ENCODE measurements at places on chromosomes 3 and 15.
A peak's percentile ranks its signal among the peaks of the same experiment; 100 is the strongest.

GRCh38 chr3:143831994-143832393 lies 16.3 kb downstream of the SLC9A9 start:
- no peak for DNase-seq

DNA sequence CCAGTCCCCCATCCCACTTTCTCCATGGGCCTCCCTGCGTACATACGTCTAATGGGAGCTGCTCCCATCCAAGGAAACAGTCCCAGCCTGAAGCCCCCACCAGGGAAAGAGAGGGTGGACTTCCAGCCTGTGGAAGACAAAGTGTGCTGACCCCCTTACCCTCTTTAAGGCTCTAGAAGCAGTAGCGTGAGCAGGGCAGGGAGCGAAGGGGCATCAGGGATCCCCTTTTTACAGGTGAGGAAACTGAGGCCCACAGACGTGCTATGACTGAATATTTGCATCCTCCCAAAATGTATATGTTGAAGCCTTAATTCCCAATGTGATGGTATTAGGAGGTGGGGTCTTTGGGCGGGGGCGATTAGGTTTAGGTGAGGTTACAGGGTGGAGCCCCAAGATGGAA lies 83.4 kb downstream of the TOP2B start:
- no peak for DNase-seq

- DNase-seq = no peak
Measured at GRCh38 chr15:77897896-77898406, 179.6 kb downstream of the TBC1D2B start.

DNA sequence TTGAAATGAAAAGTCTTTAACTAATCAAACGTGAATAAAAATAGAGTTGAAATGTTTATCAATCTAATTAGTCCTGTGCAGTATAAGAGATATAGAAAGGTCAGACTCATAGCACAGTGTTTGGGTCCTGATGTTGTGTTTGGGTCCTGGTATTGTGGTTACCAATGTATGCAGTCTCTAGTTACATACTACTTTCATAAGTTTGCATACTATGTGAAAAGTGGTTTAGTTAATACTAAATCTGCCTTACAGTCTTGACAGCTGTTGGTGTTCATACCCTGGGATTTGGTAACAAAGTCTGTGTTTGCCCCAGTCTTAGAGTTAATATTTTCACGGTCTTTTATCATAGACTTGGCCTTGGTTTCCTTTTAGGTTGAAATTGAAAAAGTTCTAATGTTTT lies 41.7 kb downstream of the KIF15 start:
- DNase-seq = no peak

DNA sequence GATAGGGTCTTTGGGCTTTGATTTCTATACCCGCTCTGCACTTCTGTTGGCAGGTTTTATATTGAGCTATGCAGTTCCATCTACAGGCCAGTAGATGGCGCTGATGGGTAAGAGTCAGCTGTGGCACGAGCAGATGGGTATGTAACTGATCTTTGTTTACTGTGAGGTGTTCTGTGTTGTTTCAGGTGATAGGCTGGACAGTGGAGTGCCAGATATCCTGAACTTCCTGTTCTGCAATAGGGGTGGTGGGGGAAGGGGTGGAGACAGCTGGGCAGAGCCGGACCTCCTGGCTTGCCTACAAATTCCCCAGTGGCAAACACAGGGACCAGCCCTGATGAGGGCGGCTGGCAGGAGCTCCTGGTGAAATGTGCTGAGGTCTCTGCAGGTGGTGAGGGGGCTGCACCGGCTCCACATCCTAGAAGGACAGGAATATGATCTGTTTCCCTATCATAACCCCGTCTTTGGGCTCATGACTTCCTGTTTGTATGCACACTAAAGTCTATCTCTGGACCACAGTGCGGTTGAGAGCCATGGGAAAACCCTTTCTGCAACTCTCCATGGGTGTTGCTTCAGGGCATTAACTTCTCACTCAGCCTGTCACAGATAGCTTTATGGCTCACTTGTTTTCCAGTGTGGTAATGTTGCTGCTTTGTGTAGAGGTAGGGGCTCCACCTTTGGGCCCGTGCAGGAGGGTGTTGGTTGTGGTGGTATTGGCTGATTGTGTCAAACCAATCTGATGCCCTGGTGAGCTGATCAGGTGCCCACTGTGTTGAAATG lies 13.4 kb upstream of the FAM98B start:
- peak; percentile 68 for DNase-seq

DNA sequence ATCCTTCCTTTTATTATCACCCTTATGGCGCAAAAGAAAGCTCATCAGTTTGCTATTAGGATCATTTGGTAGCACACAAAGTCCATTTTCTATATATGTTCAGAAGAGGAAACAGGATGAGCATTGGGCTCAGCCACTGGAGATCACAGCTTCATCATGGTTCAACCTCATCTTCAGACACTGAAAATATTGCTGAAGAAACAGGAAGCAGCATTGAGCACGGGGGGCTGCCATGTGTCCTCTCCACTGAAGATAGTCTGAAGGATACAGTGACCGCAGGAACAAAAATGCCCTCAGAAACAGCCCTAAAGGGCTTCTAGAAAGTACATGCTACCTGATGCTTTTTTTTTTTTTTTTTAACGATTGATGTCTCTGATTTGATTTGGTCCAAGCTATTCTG lies 835.3 kb upstream of the CFAP20DC start:
- DNase-seq = no peak

DNA sequence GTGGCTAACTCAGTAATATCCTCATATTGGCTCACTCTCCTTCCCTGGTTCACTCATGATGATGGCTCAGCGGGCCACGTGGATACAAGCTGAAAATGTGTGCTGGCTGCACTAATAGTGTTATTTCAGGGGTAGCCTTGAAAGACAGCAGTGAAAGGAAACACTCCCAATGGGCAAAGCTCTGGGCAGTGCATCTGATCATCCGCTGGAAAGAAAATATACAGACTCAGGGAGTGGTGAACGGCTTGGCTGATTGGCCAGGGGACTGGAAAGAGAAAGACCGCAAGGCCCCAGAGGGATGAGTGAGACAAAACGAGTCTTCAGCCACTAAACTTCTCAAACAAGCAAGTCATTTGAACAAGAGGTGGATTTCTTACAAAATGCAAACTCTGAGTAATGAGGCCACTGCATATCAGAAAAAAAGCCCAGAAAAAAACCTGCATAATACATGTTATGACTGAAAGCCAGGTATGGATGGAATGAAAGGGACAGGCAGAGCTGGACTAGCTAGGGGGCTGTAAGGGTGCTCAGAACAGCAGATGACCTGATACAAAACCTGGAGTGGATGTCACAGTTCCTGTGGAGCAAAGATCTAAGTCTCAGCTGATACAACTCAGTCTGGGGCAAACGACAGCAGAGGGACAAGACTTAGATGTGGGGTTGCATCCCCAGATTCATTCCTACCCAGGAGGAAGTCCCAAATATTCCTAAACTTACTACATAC lies 33.3 kb downstream of the CMTM6 start:
- DNase-seq = no peak

DNA sequence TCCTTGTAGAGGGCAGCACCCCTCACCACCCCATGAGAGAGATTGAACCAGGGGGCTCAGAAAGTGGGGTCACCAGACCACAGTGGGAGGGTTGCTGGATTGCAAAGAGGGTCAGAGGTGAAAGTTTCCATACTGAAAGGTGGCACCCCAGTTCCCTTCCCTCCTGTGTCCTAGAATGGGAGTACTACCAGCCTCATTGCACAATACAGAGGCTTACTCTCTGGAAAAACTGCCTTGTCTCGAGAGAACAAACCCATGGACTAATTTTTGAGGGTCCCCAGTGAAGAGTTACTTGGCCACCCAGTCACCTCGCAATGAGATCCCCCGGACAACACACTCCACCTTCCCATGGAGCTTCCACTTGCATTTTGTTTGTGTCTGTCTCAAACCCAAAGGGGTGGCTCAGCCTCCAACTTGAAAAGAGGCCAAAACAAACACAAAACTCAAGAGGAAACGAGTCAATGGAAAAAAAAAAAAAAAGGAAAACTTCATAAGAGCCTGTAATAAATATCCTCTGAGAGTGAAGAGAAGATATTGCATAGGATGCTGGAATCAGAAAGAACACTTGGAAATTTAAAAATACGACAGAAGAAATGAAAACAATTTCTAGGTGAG lies 18.6 kb downstream of the MESP2 start:
- DNase-seq = no peak

- DNase-seq = no peak
Measured at GRCh38 chr15:83164111-83164770, 43.4 kb downstream of the HDGFL3 start.

DNA sequence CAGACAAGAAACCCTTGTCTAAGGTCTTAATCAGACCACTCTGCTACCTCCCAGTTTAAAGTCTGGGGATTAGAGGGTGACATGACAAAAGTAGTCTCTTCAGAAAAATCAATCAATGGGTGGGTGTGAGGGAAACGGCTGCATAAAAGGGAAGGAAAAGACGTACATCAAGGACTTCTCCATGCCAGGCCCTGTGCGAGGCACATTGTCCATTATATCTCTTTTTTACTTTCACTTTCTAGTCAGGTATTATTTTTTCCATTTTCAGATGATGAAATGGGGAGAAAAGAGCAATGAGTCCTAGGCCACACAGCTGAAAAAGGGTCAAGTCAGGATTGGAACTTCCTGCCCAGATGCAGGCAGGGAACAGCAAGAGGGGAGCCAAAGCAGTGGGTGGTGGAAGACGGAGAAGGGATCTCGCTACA lies 4.6 kb upstream of the CX3CR1 start:
- DNase-seq = no peak

DNA sequence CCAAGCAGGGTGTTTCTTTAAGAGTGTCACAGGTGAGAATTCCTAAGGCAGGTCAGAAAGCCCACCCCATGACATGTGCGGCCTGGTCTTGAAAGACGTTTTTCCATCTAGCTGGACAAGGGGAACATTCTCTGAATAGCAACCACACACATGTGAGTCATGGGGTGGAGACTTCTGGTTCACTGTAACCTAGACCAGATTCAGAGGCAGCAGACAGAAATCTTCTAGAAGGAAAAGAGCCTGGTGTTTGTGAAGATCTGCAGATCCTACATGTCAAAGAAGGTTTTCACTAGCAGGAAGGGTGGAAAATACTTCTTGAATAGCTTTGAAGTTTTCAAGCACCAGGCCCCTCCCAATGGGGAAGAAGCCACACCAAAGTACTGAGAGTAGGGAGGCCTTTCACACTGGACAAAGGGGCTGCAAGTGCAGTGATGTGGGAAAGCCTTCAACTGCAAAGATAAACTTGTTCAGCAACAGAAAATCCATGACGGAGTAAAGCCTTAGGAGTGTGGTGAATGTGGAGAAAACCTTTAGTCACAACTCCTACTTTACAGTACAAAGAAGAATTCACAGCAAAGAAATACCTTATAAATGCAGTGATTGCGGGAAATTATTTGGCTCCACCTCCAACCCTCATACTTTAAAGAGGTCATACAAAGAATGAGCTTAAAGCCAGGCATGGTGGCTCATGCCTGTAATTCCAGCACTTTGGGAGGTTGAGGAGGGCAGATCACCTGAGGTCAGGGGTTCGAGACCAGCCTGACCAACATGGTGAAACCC lies 17.6 kb downstream of the ADAM10 start:
- peak; percentile 88 for DNase-seq

GRCh38 chr15:67917636-67918035 lies 77.8 kb upstream of the RNU6-1 start:
- DNase-seq = no peak

- no peak for DNase-seq
Measured at GRCh38 chr3:23741036-23741706, 64.6 kb upstream of the UBE2E1 start.

DNA sequence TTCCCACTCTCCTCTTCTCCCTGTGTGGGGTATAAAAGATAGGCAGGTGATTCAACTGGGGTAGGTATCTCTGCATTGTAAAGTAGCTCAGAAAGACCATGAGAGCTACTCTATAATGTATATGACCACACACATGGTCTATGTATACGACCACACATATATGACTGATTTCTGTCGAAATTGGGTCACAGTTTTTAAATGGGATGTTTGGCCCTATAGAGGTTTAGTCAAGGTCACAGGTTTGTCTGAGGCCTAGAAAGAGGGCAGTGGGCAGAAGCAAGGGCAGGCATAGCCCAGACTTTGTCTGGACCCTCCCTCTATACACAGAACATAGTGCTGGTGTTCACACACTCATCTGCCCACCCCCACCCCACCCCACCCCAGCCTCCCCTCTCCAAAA lies 4.4 kb downstream of the LAMP3 start:
- no peak for DNase-seq

GRCh38 chr15:88797663-88798339 lies 5.4 kb upstream of the ACAN start:
- no peak for DNase-seq

GRCh38 chr3:73086071-73086494 lies 24.6 kb downstream of the EBLN2 start:
- peak; percentile 72 for DNase-seq

- no peak for DNase-seq
Measured at GRCh38 chr3:38610934-38611333, 38.6 kb downstream of the SCN5A start.

DNA sequence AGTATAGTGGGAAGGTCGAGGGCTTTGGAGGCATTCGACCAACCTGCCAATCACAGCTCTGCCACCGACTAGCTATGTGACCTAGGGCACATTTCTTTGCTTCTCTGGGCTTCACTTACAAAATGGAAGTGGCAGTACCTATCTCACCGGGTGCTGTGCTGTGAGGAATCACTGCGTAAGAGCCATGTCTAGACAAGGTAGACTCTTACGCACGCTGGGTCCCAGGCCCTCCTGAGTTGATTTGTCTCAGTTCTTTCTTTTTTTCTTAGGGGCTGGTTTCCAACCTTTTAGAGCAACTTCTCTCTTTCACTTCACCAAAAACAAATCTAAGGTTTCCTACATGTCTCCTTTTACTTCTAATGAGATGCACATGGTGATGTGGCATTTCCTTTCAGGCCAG lies 18.8 kb downstream of the CA12 start:
- DNase-seq = no peak

- DNase-seq = no peak
Measured at GRCh38 chr15:38612159-38612863, 47.7 kb upstream of the RASGRP1 start.

GRCh38 chr15:60444289-60444912 lies 34.5 kb downstream of the ICE2 start:
- peak; percentile 58 for DNase-seq

GRCh38 chr15:95266451-95267061 lies 1035.2 kb downstream of the MCTP2 start:
- DNase-seq = peak; percentile 42

- DNase-seq = no peak
Measured at GRCh38 chr3:23894254-23895061, 22.3 kb downstream of the NKIRAS1 start.

DNA sequence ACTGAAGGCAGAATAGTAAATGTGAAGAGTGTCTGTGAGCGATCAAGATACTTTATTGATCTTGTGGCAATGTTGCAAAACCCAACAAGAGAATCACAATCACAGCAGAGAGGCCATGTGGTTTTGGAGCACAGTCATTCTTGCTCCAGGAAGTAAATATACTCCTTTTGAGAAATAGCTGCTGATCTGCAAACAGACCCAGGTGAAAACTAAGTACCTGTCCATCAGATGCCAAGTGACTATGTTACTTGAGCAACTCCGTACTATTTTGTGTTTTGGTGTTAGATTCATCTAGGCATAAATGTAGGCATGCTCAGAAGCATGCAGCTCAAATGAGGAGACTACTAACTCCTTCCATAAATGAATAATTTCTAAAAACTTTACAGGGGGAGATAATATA lies 627.9 kb downstream of the ZBBX start:
- DNase-seq = no peak

GRCh38 chr3:45773714-45774449 lies 22.5 kb downstream of the SLC6A20 start:
- no peak for DNase-seq

- no peak for DNase-seq
Measured at GRCh38 chr3:147497286-147497685, 88.1 kb downstream of the ZIC1 start.
